CD4-positive, alpha-beta T cell treated with Interleukin-10 for 1 hour (primary cell): ENCODE measurements at places on chromosomes 12 and 14.

DNA sequence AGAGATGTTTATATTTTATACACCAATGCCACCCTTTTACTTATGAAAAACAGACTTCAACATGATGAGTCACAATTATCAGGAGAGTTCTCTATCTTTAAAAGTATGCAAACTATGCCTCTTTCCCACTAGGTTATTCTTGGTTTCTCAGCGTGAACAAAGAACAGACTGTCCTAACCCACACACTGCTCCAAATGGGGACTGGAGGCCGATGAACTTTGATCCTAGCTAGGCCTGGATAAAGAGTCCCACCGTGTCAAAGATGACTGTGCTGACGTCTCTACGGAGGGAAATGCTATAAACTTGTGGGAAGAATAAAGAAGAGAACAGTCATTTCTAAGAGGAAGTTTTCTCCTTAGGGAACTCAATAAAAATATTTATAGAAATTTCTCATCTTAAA is 160.1 kb downstream of the EPS8 start:
- no peak for DNase-seq

GRCh38 chr12:108850854-108851573 is 6.4 kb downstream of the SSH1 start:
- peak; percentile 19 for DNase-seq

DNA sequence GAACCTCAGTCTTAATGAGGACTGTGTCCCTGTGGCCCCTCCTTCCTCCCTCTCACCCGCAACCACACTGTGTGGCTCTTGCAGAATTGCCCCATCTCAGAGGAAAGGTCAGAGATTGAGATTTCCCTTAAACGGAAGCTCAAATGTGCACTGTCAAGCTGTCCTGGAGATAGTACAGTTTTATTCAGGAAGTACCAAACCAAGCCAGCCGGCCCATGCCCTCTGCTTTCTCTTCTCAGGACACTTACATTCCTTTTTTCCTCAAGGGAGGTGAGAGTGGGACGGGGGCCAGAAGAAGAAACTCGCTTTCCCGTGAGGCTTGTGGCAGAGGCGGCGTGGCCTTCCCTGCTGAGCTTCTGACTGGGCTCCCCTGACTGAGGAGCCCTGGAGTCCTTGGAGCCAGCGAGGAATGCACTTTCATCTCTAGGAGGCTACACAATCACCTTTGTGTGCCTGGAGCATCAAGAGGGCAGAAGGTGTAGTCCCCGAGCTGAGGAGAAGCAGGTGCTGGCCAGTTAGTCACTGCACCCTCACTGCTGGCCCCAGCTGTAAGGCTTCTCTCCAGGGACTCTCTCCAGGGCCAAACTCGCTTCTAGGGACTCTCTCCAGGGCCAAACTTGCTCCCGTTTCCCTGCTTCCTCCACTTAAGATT is 24.1 kb upstream of the ATP2A2 start:
- no peak for DNase-seq

- no peak for DNase-seq
Observed at GRCh38 chr12:132503618-132504204, 13.8 kb downstream of the FBRSL1 start.

DNA sequence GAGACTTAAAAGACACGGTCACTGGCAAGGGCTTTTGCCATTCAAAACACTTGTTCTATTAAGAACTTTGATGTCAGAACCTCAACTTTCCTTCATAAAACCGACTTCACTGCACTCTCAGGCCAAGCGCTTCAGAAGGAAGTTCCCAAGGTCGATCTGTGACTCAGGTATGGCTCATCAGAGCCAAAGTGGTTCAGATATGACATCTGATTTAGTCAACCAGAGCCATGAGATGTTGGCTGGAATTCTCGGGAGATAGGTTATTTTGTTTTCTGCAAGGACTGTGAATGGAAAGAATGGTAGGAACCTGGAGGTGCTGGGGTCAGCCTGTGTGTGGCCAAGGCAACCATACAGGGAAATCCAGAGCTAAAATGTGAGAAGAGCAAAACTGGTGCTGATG is 445.6 kb downstream of the GLT1D1 start:
- no peak for DNase-seq

DNA sequence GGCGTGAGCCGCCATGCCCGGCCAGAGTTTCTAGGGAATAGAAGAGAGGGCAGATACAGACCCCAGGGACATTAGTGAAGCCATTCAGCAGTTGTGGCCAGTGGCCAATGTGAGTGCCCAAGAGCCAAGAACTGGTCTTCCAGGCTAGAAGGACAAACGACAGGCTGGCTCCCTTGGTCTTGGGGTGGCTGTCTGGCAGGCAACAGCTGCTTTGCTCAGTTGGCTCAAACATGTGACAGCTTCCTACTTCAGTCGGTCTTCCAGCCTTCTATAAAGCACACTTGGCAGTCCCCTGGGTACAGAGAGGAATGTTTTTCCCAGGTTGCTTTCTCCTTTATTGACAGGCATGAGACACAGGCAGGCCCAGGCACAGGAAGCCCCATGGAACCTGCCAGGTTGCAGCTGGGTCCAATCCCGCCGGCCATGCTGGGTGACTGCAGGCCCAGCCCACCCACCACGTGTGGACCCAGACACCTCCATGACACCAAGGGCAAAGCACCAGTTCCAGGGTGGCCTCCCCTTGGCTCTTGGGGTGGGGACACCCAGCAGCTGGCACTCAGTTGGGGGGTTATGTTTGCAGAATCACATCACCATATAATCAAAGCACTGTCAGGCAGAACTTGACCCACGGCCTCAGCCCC is 15.4 kb downstream of the CHGA start:
- no peak for DNase-seq

GRCh38 chr14:102939820-102940561 is 17.5 kb downstream of the AMN start:
- DNase-seq = no peak

DNA sequence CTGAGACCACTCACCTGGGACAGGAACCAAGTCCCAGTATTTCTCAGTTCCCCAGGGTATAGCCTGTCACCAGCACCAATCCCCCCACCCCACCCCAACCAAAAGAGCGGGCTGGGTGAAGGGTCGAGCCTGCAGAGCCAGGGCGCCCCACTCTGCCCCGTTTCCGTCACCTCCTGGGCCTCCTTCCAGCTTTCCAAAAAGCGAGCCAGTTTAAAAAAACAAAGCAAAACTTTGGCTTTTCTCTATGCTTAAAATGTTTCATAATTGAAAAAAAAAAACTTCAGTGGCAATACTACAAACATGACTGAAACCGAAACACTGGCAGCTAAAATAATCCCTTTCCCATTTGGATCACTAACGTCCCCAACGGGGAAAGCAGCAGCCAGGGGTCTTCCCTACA is 7.5 kb downstream of the CAMKK2 start:
- DNase-seq = no peak

DNA sequence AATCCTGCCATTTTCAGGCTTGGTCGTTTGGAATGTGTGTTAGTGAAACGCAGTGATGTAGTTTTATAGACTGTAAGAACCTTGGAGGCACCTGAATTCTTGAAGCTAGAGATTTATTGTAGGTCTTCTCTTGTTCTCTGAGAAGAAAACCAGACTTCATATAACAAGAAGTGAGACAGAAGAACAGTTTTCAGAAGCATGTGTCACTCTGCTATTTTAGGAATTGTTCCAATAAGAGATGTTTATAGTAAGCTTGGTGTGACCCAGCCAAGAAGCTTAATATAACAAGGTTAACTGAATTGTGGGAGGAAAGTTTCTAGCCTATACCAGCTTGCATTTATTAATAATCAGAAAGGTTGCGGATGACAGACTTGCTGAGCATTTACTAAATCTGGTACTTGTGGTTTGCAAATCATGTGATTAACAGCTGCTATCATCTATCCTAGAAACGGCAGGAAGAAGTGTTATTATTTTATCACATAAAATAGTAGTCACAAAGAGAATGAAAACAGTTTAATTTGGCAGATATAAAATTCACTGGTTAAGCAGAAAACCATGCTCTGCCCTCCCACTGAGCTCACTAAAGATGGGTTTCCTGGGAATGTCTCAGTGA is 49.2 kb upstream of the BCAT1 start:
- peak; percentile 5 for DNase-seq

GRCh38 chr12:56670836-56671235 is 17.2 kb downstream of the PTGES3 start:
- DNase-seq = no peak
